Progenitor cell of endocrine pancreas (in vitro differentiated cells): ENCODE measurements at places on chromosomes 2 and 18.

- peaks cover 7% of the 10 kb centered on the region for H3K4me1 ChIP-seq
- H3K27me3 ChIP-seq = peaks cover 96% of the 10 kb centered on the region
- H3K4me3 ChIP-seq = no peak overlapping the region
Observed at GRCh38 chr2:222284466-222284865, 14.3 kb downstream of the PAX3 start.

DNA sequence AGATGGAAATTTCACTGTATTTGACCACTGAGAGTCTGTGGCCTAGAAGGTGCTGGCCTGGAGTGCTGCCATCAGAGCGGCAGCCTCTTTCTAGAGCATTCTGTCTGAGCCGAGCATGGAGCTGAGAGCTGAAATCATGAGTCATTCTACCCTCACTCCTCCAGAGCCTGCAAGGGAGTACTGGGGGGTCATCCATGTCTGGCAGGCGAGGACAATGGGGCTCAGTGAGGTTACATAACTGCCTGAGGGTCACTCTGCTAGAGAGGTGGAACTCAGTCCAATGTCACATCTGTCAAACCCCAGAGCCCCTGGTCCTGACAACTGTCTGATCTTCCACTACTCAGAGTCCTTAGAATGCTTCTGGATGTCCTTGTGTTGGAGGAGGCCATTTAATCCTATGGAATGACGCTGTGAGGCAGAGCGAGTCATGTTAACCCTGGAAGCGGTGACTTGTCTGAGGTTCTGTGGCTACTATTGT lies 65.3 kb downstream of the HAUS1 start:
- H3K4me3 ChIP-seq = no peak overlapping the region
- no peak for DNase-seq
- H3K4me1 ChIP-seq = no peaks in the 10 kb centered on the region
- H3K27ac ChIP-seq = no peak overlapping the region
- H3K27me3 ChIP-seq = no peaks in the 10 kb centered on the region

DNA sequence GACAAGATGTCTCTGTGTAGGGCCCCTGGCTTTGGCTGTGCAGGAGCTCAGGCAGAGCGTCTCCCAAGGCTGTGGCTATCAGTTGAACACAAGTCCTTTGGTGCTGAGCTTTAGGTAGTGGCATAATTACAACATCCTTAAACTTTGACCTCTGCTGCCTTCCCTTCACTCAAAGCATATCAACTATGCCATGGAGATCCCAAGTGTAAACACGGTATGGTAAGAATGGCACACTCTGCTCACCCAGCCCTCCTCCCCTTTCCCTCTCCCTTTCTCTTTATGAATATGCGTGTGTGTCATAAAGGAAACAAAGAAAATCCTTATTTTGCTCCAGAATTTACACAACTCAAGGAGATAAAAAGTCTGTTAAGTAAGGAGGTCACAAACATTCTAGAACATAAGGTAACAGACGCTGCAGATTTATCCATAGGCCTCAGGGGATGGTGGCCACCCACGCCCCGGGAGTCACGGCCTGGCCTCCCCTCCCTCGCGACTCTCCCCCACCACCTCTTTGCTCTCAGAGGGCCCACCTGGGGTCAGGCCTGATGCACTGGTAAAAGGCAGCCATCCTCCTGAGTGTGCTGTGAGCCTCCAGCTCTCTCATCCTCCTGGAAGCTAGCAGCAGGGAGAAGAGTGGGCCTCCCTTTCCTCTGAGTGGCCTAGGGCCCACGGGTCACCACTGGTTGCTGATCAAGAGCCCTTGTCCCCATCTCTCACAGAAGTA lies 67.3 kb downstream of the CRACDL start:
- H3K27me3 ChIP-seq = no peaks in the 10 kb centered on the region
- peaks cover 16% of the 10 kb centered on the region for H3K4me1 ChIP-seq
- no peak overlapping the region for H3K4me3 ChIP-seq
- no peaks in the 10 kb centered on the region for H3K36me3 ChIP-seq
- peak overlapping the region; percentile 57 for H3K27ac ChIP-seq

DNA sequence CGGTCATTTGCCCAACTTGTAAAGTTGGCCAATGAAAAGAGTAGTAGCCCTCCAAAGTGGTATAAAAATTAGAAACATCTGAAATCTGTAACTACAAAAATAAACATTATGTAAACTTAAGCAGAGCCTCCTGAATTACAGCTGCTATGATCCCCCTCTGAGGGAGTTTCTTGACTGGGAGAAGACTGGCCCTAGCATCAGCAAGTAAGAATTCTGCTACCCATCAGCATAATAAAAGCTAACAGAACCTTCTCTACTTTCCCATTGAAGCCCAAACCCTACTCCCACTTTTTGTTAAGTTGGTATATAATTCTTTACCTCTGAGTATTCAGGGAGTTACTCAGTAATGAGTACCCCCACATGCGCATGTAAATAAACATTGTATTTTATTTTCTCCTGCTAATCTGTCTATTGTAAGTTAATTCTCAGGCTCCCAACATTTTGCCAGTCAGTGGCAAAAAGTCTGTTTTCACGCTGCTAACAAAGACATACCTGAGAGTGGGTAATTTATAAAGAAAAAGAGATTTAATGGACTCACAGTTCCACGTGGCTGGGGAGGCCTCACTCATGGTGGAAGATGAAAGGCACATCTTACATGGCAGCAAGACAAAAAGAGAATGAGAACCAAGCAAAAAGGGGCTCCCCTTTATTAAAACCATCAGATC lies 71.3 kb downstream of the MYL12B start:
- H3K4me1 ChIP-seq = peaks cover 3% of the 10 kb centered on the region
- DNase-seq = no peak
- no peaks in the 10 kb centered on the region for H3K27me3 ChIP-seq
- no peaks in the 10 kb centered on the region for H3K36me3 ChIP-seq

GRCh38 chr2:181992776-181993175 lies 7.1 kb downstream of the PPP1R1C start:
- H3K36me3 ChIP-seq = no peaks in the 10 kb centered on the region
- H3K4me1 ChIP-seq = peaks cover 7% of the 10 kb centered on the region
- no peak for DNase-seq
- no peak overlapping the region for H3K4me3 ChIP-seq
- no peaks in the 10 kb centered on the region for H3K27me3 ChIP-seq

DNA sequence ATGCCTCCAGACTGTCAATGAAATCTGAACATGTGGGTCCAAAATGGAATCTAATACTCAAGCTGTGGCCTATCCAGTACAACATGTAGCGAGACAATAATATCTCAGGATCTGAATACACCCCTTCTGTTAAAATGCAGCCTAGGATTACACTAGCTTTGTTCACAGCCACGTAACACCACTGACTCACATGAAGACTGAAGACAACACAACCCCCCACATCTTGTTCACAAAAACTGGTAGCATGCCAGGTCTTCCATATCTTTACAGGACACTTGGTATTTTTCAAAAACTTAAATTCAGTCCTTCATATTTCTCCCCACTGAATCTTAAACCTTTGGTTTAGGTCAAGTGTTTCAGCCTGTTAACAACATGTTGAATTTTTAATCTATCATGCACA lies 84.2 kb downstream of the SLC8A1 start:
- H3K27me3 ChIP-seq = no peaks in the 10 kb centered on the region
- peaks cover 16% of the 10 kb centered on the region for H3K4me1 ChIP-seq
- H3K36me3 ChIP-seq = no peaks in the 10 kb centered on the region
- H3K4me3 ChIP-seq = no peak overlapping the region

DNA sequence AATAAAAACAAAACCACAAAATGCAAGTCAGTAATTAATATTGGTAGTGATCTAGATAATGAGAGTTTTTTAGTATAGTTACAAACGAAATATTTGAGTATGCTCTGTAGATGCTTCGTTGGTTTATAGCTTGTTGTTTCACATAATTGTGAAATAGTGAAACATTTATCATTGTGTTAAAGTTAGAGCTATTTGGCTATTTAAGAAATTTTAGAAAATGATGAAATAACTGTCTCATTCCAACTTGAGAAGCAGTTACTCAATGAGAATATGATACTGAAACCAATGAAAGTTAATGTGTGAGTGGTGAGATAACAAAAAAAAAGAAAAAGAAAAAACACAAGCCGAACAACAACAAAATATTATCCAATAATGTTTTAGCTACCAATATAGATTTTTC lies 475.6 kb upstream of the ZEB2 start:
- no peaks in the 10 kb centered on the region for H3K27me3 ChIP-seq
- H3K27ac ChIP-seq = no peak overlapping the region
- no peak overlapping the region for H3K4me3 ChIP-seq

- peaks cover 16% of the 10 kb centered on the region for H3K36me3 ChIP-seq
- no peak overlapping the region for H3K4me3 ChIP-seq
- no peak for DNase-seq
- H3K27me3 ChIP-seq = no peaks in the 10 kb centered on the region
Observed at GRCh38 chr2:233833345-233833744, 21.0 kb downstream of the HJURP start.

DNA sequence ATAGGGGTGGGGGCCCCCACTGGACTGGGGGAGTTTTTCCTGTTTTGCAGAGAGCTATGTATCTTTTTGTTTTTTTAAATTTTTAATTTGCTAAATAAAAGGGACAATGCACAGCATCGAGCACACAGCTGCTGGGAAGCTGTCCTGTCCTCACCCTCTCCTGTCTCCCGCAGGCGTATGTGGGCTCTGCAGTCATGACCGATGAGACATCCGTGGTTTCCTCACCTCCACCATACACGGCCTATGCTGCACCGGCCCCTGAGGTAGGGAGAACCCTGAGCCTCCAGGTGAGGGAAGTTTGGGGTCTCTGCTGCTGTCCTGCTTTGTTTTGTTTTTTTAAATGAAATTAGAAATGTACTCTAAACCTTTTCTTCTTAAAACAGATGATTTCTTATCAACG lies 27.6 kb downstream of the PLEKHB2 start:
- peaks cover 34% of the 10 kb centered on the region for H3K36me3 ChIP-seq
- no peak overlapping the region for H3K4me3 ChIP-seq
- no peaks in the 10 kb centered on the region for H3K27me3 ChIP-seq
- DNase-seq = no peak
- no peak overlapping the region for H3K27ac ChIP-seq

DNA sequence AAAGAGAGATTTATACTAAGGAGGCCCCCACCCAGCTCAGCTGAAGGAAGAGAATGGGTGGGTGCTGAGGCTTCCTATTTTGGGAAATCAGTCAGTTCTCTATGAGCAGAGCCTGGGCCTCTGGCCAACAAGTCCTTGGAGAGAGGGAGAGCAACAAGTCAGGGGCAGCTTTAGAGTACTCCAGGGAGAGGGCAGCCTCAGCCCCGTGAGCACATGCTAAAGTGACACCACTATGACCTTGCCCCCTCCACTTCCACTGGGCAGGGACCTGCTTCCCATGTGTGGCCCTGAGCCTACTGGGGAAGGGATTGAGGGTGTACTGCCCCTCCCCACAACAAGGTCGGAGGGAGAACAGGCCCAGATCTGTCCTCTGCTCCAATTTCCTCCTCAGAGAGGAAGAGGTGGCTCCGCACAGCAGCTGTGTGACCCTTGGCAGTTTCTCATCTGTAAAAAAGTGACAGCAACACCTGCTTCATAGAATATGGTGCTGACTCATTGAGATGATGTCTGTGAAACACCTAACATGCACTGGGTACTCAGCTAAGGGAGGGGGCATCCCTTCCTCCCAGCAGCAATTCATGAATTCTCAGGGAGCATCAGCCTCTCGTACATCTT lies 72.9 kb downstream of the CLHC1 start:
- peak overlapping the region; percentile 31 for H3K27ac ChIP-seq
- no peaks in the 10 kb centered on the region for H3K36me3 ChIP-seq
- peaks cover 3% of the 10 kb centered on the region for H3K27me3 ChIP-seq
- no peak overlapping the region for H3K4me3 ChIP-seq

DNA sequence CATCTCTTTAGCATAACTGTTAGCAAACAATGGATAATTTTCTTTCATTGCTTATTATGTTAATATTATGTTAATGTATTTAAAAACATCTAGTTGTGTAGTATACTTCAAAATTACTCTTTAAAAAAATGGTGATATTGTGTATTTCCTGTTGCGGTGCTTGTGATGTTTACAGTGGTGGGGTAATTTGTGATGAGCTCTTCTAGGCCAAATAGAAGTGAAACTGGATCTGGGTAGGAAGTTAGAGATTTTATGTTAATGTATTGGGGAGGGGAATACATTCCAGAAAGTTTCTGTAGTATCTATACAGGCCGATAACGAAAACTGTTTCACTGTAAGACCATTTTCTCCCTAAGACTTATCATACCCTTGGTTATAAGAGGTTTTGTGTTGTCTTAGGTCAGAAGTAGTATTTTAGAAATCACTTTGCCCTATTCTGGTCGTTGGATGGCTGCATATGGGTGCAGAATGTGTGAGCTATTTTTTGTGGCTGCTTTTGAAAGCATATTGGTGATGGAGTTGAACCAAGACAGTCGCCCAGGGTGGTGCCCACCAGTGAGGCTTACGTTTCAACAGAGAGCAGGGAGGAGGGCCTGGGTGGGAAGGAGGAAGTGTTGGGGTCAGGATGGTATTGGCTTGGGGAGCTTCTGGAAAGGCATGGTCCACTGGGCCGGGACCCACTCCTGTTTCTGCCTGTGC lies 5.8 kb downstream of the TSHZ1 start:
- H3K4me1 ChIP-seq = peaks cover 65% of the 10 kb centered on the region
- no peak overlapping the region for H3K4me3 ChIP-seq
- no peaks in the 10 kb centered on the region for H3K27me3 ChIP-seq
- H3K27ac ChIP-seq = peak overlapping the region; percentile 51
- H3K36me3 ChIP-seq = no peaks in the 10 kb centered on the region
